Cardiac muscle cell (in vitro differentiated cells and primary cell): ENCODE measurements at places on chromosomes 3 and 15. TPM values are rescaled to one million over a fixed set of nuclear protein-coding genes. Genes with fewer than 3 reads are reported as not detected.

LMCD1 gene
- total RNA-seq = 27.7 and 33.0 TPM in 2 replicates

SLC22A14 gene
- 0.07 and 0.12 TPM in 2 replicates for total RNA-seq

NOP10 gene
- 110 and 143 TPM in 2 replicates for total RNA-seq

MGLL gene
- total RNA-seq = 1.0 and 1.1 TPM in 2 replicates

HCN4 gene
- 93.1 and 159 TPM in 2 replicates for total RNA-seq

MAP6D1 gene
- 7.8 and 8.1 TPM in 2 replicates for total RNA-seq

BOC gene
- total RNA-seq = 14.1 and 18.1 TPM in 2 replicates

RASGRP1 gene
- total RNA-seq = 2.6 and 4.5 TPM in 2 replicates

NUP210 gene
- total RNA-seq = 24.2 and 41.9 TPM in 2 replicates

MINAR1 gene
- total RNA-seq = 3.3 and 3.8 TPM in 2 replicates

STRIT1 gene
- total RNA-seq = not detected in 2 replicates

GALNT15 gene
- 0.18 and 0.39 TPM in 2 replicates for total RNA-seq

ABHD2 gene
- total RNA-seq = 43.0 and 44.8 TPM in 2 replicates

MAGI1 gene
- total RNA-seq = 56.4 and 87.0 TPM in 2 replicates

COL8A1 gene
- 1.5 and 6.9 TPM in 2 replicates for total RNA-seq

DNA sequence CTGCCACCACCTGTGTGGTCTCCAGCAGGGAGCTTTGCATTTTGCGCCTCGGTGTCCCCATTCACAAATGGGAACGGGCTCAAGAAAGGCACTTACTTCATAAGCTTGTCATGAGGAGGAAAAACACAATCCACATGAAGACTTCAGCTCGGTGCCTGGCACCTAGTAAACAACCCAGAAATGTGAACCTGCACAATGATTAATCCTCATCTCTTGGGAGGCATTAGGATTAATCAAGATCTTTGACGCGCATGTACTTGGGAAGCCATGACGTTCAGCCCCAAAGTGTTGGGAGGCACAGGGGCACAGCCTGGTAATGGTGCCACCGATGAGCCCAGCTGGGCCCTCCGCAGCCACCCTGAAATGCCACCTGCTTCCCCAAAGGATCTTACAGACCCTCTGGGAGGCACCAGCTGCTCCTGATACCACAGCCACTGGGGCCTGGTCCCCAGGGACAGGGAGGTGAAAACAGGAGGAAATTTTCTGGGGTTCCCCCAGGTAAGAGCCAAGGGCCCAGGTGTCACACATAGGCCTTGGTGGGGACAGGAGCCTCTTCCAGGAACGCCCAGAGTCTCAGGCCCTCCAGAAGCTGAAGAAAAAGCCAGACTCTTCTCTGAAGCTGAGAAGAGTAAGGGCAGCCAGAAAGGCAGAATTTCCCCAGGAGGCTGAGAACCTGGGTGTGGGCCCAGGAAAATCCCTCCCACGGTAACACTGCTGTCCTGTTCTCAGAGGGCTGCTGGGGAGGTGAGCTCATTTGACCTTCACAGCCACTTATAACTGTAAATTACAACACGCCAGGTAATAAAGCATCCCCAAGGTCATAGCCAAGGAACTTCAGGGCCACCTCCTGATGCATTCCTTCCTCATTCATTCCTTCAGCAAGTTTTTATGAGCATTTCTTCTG, 507.5 kb downstream of the SHQ1 start:
- no peak overlapping the region for H3K27ac ChIP-seq
- peaks cover 14% of the 10 kb centered on the region for H3K4me1 ChIP-seq
- H3K27me3 ChIP-seq = no peaks in the 10 kb centered on the region

DNA sequence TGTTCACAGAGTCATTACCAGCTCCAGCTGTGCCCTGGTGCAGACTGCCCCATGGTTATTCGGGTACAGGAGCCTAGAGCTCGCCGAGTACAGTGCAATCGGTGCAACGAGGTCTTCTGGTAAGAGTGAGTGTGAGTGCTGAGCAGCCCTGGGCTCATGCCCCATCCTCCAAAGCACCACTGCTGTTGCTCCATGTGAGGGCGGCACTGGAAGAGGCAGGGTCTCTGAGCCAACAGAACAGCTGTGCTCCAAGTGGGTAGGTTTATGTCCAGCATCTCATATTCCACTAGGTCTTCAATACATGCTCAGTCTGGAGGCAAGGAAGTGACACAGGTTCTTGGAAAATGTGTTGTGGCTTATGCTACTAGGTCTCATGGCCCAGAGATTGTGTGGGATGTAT, 19.5 kb upstream of the P4HTM start:
- DNase-seq = no peak
- H3K4me1 ChIP-seq = no peaks in the 10 kb centered on the region
- H3K4me3 ChIP-seq = no peak overlapping the region
- H3K27ac ChIP-seq = no peak overlapping the region
- H3K27me3 ChIP-seq = no peaks in the 10 kb centered on the region

GRCh38 chr15:88810446-88810845, 7.2 kb downstream of the ACAN start:
- H3K27me3 ChIP-seq = peaks cover 5% of the 10 kb centered on the region
- no peaks in the 10 kb centered on the region for H3K36me3 ChIP-seq
- peak; percentile 12 for DNase-seq
- H3K27ac ChIP-seq = no peak overlapping the region

DNA sequence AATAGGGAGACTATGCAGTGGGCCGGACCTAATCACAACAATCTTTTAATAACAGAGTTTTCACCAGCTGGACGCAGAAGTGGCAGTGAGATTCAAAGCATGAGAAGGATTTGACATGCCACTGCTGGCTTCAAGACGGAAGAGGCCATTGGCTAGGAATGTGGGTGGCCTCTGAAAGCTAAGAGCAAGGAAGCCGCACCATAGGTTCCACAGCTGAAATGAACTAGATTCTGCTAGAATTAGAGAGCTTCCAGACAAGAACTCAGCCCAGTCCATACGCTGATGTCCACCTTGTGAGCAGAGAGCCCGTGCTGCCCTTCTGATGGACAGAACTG, 6.9 kb upstream of the NCBP2 start:
- no peak overlapping the region for H3K27ac ChIP-seq
- no peaks in the 10 kb centered on the region for H3K36me3 ChIP-seq
- no peak overlapping the region for H3K4me3 ChIP-seq
- H3K27me3 ChIP-seq = peaks cover 12% of the 10 kb centered on the region
- no peaks in the 10 kb centered on the region for H3K4me1 ChIP-seq

- no peaks in the 10 kb centered on the region for H3K36me3 ChIP-seq
- H3K4me1 ChIP-seq = no peaks in the 10 kb centered on the region
- no peak for DNase-seq
- H3K27ac ChIP-seq = no peak overlapping the region
- no peaks in the 10 kb centered on the region for H3K27me3 ChIP-seq
Observed at GRCh38 chr3:46184469-46184868, 23.6 kb downstream of the CCR1 start.

- peaks cover 4% of the 10 kb centered on the region for H3K36me3 ChIP-seq
- no peaks in the 10 kb centered on the region for H3K27me3 ChIP-seq
- no peak overlapping the region for H3K27ac ChIP-seq
- no peak overlapping the region for H3K4me3 ChIP-seq
Observed at GRCh38 chr3:189995129-189995528, 125.6 kb downstream of the P3H2 start.

DNA sequence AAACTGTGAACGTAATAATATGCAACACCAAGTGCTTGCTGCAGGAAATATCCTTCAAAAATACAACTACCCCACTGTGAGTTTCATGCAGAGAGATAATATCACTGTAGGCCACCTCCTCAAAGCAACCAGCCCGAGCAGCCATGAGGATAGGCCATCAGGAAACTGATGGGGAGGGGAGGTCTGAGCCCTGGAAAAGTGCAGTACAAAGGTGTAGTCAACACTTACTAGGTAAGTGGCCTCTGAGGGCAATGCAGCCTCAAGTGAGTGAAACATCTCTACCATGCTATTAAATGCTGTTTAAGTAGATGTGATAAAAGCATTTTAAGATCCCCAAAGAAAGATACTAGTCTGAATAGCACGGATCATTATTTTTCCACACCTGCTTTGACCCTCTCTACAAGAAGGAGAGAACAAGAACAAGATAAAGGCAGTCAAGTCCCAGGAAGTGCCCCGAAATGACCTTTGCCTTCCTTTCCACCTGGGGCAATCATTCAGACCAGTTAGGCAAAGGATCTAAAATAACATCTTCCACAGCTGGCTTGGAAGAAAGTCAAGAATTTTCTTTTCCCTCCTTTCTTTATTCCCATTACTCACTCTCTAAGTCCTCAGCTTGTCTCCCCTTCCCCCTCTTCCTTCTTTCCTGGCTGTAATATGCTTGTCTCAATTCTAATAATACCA, 62.8 kb downstream of the FMN1 start:
- no peaks in the 10 kb centered on the region for H3K27me3 ChIP-seq
- H3K36me3 ChIP-seq = no peaks in the 10 kb centered on the region
- H3K4me1 ChIP-seq = peaks cover 14% of the 10 kb centered on the region
- H3K27ac ChIP-seq = peak overlapping the region; percentile 42
- H3K4me3 ChIP-seq = no peak overlapping the region
- no peak for DNase-seq

DNA sequence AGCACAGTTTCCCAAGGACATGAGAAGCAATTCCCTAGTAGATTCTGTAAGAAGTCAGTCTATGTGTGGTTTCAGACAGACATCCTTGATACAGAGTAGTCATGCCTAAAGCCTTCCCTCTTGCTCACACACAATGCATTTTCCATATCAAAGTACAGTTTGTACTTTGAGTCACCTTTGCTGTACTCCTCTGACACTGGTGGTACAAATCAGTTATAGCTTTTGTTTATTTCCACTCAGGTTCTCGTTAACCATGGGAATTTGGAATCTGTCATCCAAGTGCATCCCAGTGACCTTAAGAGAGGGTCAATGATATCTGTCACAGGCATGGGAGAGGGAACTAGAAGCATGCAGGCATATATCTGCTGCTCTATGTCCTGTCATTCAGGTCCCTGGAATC, 3.6 kb upstream of the GNB4 start:
- no peaks in the 10 kb centered on the region for H3K27me3 ChIP-seq
- DNase-seq = peak; percentile 13
- no peak overlapping the region for H3K27ac ChIP-seq
- no peaks in the 10 kb centered on the region for H3K36me3 ChIP-seq
- peaks cover 14% of the 10 kb centered on the region for H3K4me1 ChIP-seq
- H3K4me3 ChIP-seq = no peak overlapping the region

DNA sequence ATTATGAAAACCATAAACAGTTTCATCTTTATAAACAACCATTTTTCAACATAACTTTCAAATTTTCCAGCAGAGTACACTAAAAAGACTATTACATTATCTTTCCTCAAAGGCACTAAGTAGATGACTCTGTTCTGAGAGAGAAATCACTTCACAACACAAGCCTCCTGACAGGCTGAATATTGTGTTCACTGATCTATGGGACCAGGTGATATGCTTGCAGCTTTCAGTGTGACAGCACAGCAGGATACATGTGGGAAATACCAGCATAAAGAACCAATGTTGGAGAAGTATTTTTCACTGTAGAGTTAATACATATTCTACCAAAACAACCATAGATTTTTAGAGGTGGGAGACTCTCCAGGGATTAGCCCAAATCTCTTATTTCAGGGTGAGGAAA, 350.6 kb downstream of the PLCL2 start:
- no peak for DNase-seq
- no peaks in the 10 kb centered on the region for H3K36me3 ChIP-seq
- no peaks in the 10 kb centered on the region for H3K27me3 ChIP-seq

- DNase-seq = no peak
- H3K36me3 ChIP-seq = no peaks in the 10 kb centered on the region
- no peaks in the 10 kb centered on the region for H3K4me1 ChIP-seq
- no peak overlapping the region for H3K4me3 ChIP-seq
- no peak overlapping the region for H3K27ac ChIP-seq
- no peaks in the 10 kb centered on the region for H3K27me3 ChIP-seq
Observed at GRCh38 chr3:160943996-160944395, 161.2 kb downstream of the B3GALNT1 start.

DNA sequence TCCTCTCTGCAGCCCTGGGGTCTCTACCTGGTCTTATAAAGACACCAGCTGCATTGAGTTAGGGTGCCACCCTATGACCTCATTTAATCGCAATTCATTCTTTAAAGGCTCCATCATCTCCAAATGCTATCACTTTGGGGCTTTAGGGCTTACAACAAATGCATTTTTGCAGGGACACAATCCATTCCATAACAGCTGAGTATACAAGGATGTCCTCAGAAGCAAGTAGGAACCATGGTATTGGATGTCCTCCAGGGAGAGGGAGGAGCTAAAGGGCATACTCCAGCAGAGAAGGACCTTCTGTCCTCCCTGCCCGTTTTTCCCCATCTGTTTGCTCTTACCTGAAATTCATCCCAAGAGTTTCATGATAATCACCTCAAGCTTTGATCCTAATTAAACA, 30.3 kb downstream of the UMPS start:
- no peak overlapping the region for H3K4me3 ChIP-seq
- H3K27ac ChIP-seq = no peak overlapping the region
- H3K36me3 ChIP-seq = no peaks in the 10 kb centered on the region
- H3K27me3 ChIP-seq = no peaks in the 10 kb centered on the region

- no peak for DNase-seq
- H3K4me1 ChIP-seq = no peaks in the 10 kb centered on the region
- no peak overlapping the region for H3K27ac ChIP-seq
- H3K4me3 ChIP-seq = no peak overlapping the region
Observed at GRCh38 chr3:10935028-10935427, 57.5 kb upstream of the SLC6A1 start.

DNA sequence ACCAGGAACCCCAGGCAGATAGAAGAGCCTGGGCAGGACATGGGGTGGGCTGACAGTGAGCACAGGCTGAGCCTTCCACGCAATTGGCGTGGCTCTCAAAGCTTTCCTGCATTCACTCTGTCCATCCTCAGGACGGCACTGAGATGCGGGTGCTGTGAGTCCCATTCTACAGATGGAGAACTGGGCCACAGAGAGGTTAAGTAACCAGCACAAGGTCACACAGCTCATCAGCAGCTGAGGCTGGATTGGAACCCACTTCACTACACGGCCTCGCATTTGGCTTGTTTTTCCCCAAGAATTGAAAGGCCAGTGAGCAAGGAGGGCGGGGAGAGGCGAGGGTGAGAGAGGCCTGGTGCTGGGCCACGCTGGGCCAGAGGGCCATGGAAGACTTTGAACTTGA, 36.0 kb upstream of the GRIP2 start:
- H3K27me3 ChIP-seq = no peaks in the 10 kb centered on the region
- H3K4me1 ChIP-seq = no peaks in the 10 kb centered on the region
- DNase-seq = no peak

- no peak for DNase-seq
- H3K4me1 ChIP-seq = peaks cover 12% of the 10 kb centered on the region
- H3K27me3 ChIP-seq = no peaks in the 10 kb centered on the region
- H3K4me3 ChIP-seq = no peak overlapping the region
Observed at GRCh38 chr3:130854208-130854864, 39.5 kb upstream of the ATP2C1 start.

GRCh38 chr3:118977671-118978392, 56.8 kb downstream of the IGSF11 start:
- no peak for DNase-seq
- H3K4me1 ChIP-seq = no peaks in the 10 kb centered on the region
- H3K27me3 ChIP-seq = no peaks in the 10 kb centered on the region
- no peak overlapping the region for H3K4me3 ChIP-seq
- no peaks in the 10 kb centered on the region for H3K36me3 ChIP-seq

- H3K27me3 ChIP-seq = peaks cover 4% of the 10 kb centered on the region
- H3K4me3 ChIP-seq = no peak overlapping the region
- H3K36me3 ChIP-seq = no peaks in the 10 kb centered on the region
Observed at GRCh38 chr15:68894208-68894607, 36.1 kb upstream of the SPESP1 start.

- no peaks in the 10 kb centered on the region for H3K27me3 ChIP-seq
- no peak overlapping the region for H3K27ac ChIP-seq
- H3K4me1 ChIP-seq = no peaks in the 10 kb centered on the region
- peak; percentile 37 for DNase-seq
Observed at GRCh38 chr3:47096959-47097358, 67.0 kb downstream of the SETD2 start.

GRCh38 chr3:101762041-101762646, 16.9 kb upstream of the NXPE3 start:
- H3K36me3 ChIP-seq = peaks cover 45% of the 10 kb centered on the region
- no peak overlapping the region for H3K4me3 ChIP-seq
- H3K27ac ChIP-seq = no peak overlapping the region
